ENCODE measurements at places on chromosomes 3 and 15.

- no peak for DNase-seq
Measured at GRCh38 chr3:13574083-13574797, 25.3 kb downstream of the FBLN2 start.

- no peak for DNase-seq
Measured at GRCh38 chr15:59053482-59053881, 51.5 kb upstream of the CCNB2 start.

DNA sequence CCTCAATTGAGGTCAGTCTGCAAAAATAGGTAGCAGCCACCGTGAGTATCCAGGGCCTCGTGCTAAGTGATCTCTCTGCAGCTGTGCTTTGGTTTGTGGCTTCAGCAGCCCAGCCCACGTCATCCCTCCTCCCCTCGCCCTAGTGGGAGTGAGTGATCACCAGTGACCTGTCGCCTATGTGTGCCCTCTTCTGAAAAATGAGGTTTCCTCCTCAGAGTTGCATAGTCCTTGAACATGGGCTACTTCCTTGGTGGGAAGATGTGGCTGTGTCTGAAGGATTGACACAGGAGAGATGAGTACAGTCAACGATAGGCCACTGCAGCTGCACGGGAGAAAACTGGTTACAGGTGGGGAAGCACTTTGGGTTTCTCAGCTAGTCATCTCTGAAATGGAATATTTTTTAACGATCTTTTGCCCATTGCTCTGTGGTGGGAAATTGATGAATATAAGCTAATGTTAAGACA, 144.8 kb upstream of the BHLHE40 start:
- no peak for DNase-seq

GRCh38 chr3:173921732-173922131, 524.2 kb downstream of the NLGN1 start:
- DNase-seq = no peak

DNA sequence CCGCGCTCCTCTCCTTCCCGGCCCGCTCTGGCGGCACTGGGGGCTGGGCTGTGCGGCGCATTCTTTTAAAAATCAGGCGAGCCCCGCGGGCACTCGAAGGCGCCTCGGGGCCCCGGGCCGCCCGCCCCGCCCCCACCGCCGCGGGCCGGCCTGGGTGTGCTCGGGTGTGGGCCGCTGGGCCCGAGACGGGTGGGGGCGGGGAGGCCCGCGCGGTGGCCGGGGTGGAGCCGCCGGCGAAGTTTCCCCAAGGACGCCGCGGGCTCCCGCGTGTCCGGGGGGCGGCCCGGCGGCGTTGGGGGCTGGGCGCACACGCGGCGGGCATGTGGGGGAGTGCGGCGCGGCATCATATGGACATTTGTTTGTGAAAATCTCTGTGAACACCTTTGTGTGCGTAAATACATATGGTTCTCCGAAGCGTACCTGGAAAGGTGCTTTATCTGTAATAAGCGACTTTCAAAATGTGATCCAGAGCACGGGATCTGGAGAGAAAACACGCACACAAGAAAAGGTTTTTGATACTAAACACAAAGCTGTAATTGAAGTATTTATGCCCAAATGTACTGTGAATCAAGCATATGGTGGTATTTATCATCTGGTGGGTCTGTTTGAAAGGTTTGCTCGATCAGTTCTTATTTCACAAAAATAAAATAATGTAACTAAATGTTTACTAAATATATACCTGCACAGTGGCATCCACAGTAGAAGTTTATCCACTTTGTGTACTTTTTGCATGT, 612 bp upstream of the TBL1XR1 start:
- DNase-seq = no peak

GRCh38 chr3:155594526-155595187, 150.2 kb downstream of the PLCH1 start:
- no peak for DNase-seq

- no peak for DNase-seq
Measured at GRCh38 chr3:62098646-62099365, 274.5 kb downstream of the FEZF2 start.

GRCh38 chr15:23734862-23735261, 47.8 kb upstream of the NDN start:
- DNase-seq = no peak

GRCh38 chr3:121152573-121152972, 244.6 kb downstream of the STXBP5L start:
- no peak for DNase-seq

DNA sequence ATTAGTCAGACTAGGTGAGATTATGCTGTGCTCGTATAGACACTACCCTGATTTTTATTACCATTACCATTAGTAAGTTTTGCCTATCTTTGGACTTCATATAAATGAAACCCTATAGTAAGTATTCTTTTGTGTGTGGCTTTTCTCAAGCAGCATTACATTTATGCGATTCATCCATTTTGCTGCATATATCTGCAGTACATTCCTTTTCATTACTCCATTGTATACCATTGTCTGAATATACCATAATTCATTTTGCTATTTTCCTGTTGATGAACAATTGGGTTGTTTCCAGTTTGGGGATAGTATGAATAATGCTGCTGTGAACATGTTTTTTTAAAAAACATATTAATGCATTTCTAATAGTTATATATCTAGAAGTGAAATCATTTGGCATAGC, 45.3 kb downstream of the TMEM212 start:
- DNase-seq = no peak

DNA sequence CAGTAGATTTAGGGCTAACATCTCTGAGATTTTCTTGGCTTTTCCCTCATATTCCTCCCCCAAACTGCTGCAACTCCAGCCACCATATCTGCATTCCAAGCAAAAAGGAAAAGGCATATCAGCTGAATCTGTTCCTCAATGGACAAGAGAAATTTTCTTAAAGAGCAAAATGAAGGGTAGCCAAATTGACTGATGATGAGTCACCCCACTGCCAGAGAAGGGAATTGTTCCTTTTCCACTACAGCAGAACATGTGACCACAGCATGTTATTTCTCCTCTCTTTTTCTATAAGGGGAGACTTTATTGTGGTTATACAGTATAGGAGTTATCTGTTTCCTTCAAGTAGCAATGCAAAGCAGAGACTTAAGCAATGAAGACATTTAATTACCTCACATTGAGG, 172.5 kb downstream of the MTHFS start:
- no peak for DNase-seq

DNA sequence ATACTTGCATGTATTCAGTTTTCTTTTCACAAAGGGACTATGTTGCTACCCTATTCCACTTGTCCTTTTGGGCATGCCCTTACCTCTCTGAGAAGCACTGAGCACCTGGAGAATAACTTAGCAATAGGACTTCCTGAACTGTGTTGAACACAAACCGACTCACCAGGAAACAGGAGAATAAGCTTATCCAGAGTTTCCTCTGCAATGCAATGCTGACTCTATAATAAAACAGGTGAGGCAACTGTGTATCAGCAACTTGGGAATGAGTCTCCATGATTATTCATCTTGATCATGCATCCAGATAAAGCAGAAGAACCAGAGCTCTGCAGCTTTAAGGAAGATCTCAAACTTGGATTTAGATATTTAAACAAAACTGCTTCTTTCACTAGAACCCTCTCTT, 806.5 kb downstream of the IGSF11 start:
- DNase-seq = no peak

DNA sequence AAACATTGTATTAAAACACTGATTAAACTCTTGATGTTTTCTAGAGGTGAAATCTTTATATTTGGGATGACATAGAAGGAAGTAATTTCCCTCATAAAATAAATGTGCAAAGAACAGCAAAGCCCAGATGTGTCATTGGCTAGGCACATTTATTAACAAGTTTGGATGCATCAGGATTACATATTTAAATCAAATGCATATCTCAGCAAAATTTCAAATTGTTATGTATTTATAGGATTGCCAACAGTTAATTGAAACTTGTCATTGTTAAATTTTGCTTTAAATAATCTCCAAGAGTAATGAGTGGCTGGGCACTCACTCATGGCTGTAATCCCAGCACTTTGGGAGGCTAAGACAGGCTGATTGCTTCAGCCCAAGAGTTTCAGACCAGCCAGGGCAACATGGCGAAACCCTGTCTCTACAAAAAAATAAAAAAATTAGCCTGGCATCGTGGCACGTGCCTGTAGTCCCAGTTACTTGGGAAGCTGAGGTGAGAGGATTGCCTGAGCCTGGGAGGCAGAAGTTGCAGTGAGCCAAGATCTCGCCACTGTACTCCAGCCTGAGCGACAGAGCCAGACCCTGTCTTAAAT, 28.2 kb downstream of the ARIH1 start:
- DNase-seq = no peak

GRCh38 chr3:73557986-73558726, 66.6 kb downstream of the PDZRN3 start:
- no peak for DNase-seq

DNA sequence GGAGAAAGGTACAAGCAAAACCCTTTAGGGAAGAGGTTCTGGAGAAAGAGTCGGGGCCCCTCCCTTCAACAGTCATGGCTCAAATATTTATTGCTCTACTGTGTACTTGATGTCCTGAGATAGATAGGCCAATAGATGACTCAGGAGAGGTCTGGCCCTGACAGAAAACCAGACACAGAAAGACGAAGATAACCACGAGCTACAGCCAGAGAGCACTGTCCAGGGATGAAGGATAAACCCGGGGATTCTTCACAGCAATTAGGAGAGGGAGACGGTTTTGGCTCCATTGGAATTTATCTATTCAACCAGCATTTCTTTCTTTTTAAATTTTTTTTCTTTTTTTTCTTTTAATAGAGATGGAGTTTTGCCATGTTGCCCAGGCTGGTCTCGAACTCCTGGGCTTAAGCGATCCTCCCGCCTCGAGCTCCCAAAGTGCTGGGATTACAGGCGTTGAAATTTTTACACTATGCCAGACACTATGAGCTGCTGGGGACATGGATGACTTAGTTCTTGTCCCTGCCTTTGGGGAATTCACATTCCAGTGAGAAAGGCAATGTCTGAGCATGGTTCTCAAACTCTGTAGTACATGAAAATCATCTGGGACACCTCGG, 4.6 kb upstream of the CIDEC start:
- no peak for DNase-seq

DNA sequence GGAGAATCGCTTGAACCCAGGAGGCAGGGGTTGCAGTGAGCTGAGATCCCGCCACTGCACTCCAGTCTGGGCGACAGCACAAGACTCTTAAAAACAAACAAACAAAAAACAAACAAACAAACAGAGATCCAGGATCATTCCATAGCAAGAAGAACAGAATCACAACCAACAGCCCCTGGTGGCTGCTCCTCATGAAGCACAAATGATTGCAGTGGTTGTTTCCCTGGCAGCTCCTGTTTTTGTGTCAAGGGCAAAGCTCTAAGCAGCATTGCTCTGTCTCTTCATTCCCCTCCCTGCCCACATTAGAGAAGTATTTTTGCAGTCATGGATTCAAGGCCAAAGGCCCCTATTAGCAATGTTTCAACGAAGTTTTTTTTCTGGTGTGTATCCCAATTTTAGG, 25.8 kb upstream of the BLM start:
- no peak for DNase-seq

DNA sequence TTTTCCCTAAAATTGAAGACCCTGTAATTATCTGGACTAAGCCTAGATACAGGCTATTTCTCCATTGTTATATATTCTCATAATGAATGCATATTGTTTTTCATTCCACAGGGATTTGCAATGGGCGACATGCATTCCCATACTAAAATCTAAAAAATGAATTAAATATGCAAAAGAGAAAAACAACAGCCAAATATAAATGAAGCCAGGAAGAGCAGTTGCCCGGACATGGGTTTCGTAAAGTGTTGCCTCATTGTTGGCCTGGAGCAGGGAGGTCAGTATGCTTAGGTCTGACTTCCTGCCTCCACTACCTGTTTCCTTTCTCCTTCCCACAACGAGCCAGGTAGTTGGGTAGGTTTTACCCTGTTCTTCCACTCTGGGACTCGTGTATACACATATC, 27.1 kb upstream of the SLCO3A1 start:
- DNase-seq = no peak

DNA sequence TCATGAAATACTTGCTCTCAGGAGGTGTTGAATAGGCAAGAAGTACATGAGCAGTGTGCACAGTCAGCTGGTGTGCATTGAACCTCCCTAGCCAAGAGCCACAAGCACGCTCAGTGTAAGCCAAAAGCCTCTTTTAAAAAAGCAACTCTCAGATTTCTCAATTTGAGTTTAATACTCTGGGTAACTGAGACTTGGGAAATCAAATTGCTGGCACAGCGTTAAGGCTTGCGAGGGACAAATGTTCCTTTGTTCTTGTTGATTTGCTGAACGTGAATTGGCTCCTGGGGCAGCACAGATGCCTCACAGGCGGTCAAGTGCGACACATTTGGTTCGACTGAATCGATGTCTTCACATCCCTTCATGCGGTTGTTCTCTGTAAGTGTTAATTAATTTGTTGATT, at the start of gene FAM240A:
FAM240A (plus strand) TSS at position 202 of the 400 bp plus-strand sequence; CDS start at position 361, 159 bp downstream.
- DNase-seq = no peak

DNA sequence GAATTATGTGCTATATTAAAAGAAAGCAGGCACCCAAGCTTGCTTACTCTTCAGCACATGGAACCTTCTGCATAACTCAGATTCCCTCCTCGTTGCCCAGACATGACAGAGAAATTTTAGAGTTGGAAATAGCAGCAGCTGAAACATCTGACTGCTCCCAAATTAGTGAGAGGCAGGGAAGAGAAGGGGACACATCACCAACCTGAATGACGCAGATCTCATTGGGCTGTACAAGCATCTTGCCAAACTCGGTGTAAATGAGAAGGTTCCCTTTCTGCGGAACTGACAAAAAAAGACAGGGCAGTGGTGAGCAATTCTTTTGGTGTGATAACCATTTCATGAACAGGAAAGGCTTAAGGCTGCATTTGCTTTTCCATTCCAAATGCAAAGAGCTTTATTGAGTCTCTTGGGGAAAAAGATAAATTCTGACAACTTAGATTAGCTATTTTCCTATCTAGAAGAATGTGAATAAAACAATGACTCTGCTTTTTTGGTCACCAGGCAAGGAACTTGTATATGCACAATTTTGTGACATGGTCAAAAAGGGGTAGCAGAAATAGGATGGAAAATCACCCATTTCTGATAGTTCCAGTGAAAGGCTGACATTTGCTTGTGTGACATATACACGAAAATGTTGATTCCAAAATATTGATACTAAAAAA, 35.1 kb downstream of the HGD start:
- DNase-seq = no peak

- DNase-seq = no peak
Measured at GRCh38 chr15:83904107-83905040, 250.5 kb downstream of the ADAMTSL3 start.

DNA sequence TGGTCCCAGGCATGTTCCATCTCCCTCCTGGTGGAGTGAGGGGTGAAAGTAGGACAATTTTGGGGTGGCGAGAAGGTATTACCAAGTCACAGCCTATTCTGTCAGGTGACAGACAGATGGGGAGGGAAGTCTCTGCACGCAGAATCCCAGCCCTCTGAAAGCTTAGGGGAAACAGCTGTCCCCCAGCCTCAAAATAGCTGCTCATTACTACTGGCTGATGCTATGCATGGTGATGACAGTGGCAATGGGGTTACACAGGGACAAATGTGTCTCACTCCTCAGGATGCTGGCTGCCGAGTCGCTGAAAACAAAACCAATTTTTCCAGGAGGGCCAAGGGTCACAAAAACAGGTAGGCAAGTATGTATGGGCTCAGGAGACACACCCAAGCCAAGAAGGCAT, 68.8 kb upstream of the OXTR start:
- no peak for DNase-seq
